ENCODE measurements at places on chromosomes 13 and 19. TPM values are rescaled to one million over a fixed set of nuclear protein-coding genes. Genes with fewer than 3 reads are reported as not detected.

Gene TINCR
- 2.5 TPM for total RNA-seq

Gene KANK3
- total RNA-seq = 2.3 TPM

Gene WASF3
- total RNA-seq = 18.9 TPM

Gene SCGB2B2
- total RNA-seq = 1.1 TPM
